ENCODE measurements at places on chromosomes 4 and X. TPM values are rescaled to one million over a fixed set of nuclear protein-coding genes. Genes with fewer than 3 reads are reported as not detected.
A peak's percentile ranks its signal among the peaks of the same experiment; 100 is the strongest.

- H3K36me3 ChIP-seq, result no peaks in the 10 kb centered on the region
- no peaks in the 10 kb centered on the region for H3K27me3 ChIP-seq
- no peak overlapping the region for H3K27ac ChIP-seq
- H3K4me1 ChIP-seq, result no peaks in the 10 kb centered on the region
- no peak for DNase-seq
Observed at GRCh38 chr4:57200799-57201327, 90.7 kb upstream of the IGFBP7 start.

- H3K4me1 ChIP-seq, result no peaks in the 10 kb centered on the region
- no peak overlapping the region for H3K27ac ChIP-seq
- no peaks in the 10 kb centered on the region for H3K36me3 ChIP-seq
- no peak for DNase-seq
- H3K27me3 ChIP-seq, result no peaks in the 10 kb centered on the region
Observed at GRCh38 chrX:9429767-9430166, 35.1 kb upstream of the TBL1X start.

- no peaks in the 10 kb centered on the region for H3K4me1 ChIP-seq
- DNase-seq, result no peak
- H3K36me3 ChIP-seq, result no peaks in the 10 kb centered on the region
- no peak overlapping the region for H3K4me3 ChIP-seq
- no peaks in the 10 kb centered on the region for H3K27me3 ChIP-seq
Observed at GRCh38 chrX:120781403-120781802, 94.3 kb downstream of the CT47B1 start.

- no peak overlapping the region for H3K4me3 ChIP-seq
- no peak overlapping the region for H3K27ac ChIP-seq
- no peaks in the 10 kb centered on the region for H3K27me3 ChIP-seq
- H3K36me3 ChIP-seq, result no peaks in the 10 kb centered on the region
- H3K4me1 ChIP-seq, result no peaks in the 10 kb centered on the region
Observed at GRCh38 chr4:59222221-59222620, 1977.9 kb upstream of the ADGRL3 start.

DNA sequence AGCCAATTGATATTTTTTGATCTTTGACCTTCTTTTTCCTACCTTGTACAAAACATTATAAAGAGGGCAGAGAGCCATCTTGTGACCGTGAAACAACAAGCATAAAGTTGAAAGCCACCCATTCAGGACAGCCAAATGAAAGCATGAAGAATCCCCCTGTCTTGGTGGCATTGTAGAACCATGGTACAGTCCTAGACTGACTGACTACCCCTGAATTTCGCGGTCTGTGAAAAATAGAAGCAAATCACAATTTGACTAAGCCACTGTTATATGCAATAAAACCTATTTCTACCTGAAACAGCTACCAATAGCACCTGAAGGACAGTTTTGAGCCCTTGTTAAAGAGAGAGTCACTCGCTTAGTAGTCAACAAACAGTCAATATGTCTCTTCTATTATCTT lies 527.4 kb downstream of the MID1IP1 start:
- no peak for DNase-seq
- no peaks in the 10 kb centered on the region for H3K36me3 ChIP-seq
- H3K4me3 ChIP-seq, result no peak overlapping the region

DNA sequence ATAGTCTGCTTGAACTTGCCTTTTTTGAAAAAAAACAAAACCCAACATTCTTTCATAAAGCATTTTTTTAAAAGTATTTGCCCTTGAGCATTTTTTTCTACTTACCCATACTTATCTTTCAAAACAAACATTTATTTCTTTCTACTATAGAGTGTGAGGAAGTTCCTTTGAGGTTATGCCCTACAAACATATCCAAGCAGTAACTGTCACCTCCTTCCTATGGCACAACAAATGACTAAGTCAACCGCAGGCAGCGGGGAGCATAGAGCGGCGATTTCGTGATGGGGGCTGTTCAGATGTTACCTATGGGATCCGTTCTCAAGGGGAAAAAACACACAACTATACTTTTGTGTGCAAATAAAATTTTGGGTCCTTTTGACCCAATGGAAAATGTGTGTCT lies 19.4 kb downstream of the SPRY1 start:
- no peak for DNase-seq
- no peak overlapping the region for H3K27ac ChIP-seq
- H3K27me3 ChIP-seq, result no peaks in the 10 kb centered on the region
- no peaks in the 10 kb centered on the region for H3K36me3 ChIP-seq
- H3K4me1 ChIP-seq, result no peaks in the 10 kb centered on the region

GRCh38 chr4:110248100-110248499 lies 49.7 kb upstream of the ELOVL6 start:
- H3K27me3 ChIP-seq, result no peaks in the 10 kb centered on the region
- no peak overlapping the region for H3K4me3 ChIP-seq
- H3K27ac ChIP-seq, result no peak overlapping the region

- no peaks in the 10 kb centered on the region for H3K4me1 ChIP-seq
- no peak overlapping the region for H3K27ac ChIP-seq
- H3K27me3 ChIP-seq, result no peaks in the 10 kb centered on the region
- DNase-seq, result no peak
- H3K36me3 ChIP-seq, result no peaks in the 10 kb centered on the region
Observed at GRCh38 chr4:31518796-31519250, 798.7 kb downstream of the PCDH7 start.

- no peak overlapping the region for H3K27ac ChIP-seq
- H3K27me3 ChIP-seq, result no peaks in the 10 kb centered on the region
- H3K4me3 ChIP-seq, result no peak overlapping the region
- no peaks in the 10 kb centered on the region for H3K4me1 ChIP-seq
- H3K36me3 ChIP-seq, result no peaks in the 10 kb centered on the region
- peak; percentile 82 for DNase-seq
Observed at GRCh38 chrX:133838761-133839676, 146.4 kb downstream of the GPC3 start.

SSX2 gene
- total RNA-seq, result not detected

SULT1B1 gene
- not detected for total RNA-seq

PSAPL1 gene
- total RNA-seq, result not detected

KLHL4 gene
- not detected for total RNA-seq

Data from Karpas-422 (cell line).